ENCODE measurements at places on chromosomes 12 and 14.

GRCh38 chr12:111407377-111408115, 1.8 kb downstream of the SH2B3 start:
- DNase-seq, result no peak

DNA sequence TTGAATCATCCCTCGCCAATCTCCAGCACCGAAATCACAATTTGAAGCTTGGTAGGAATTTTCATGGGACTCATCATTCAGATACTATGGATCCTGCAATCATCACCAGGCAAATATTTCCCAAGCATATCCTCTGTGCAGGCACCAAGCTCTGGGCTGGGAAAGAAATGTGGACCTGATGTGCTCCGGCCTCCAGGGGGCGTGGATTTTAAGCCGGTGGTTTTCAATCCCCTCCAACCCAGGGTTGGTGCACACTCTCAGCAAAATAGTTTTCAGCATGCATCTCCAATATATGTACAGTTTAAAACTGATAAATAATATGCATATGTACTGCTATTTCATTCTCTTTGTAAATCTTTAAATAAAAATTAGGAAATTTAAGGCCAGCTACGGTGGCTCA, 98.9 kb downstream of the RBM19 start:
- no peak for DNase-seq

- DNase-seq, result no peak
Measured at GRCh38 chr12:2289525-2289924, 236.7 kb downstream of the CACNA1C start.

DNA sequence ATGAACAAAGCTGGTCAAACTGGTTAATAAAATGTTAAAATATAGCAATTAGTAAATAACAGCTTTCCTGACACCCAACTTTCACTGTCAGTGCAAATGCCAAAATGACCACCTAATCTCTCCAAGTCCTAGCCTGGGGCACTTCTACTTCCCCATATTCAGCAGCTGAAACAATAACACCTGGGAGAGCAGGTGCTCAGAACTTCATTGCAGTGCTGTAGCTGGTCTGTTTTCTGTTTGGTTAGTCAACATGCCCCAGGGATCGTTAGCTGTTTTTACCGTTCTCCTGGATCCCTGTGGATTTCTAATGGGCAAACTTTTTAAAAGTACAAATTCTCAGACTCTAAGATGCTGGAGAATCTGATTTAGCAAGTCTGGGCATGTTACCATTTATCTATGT, 759.7 kb downstream of the GALC start:
- DNase-seq, result no peak

DNA sequence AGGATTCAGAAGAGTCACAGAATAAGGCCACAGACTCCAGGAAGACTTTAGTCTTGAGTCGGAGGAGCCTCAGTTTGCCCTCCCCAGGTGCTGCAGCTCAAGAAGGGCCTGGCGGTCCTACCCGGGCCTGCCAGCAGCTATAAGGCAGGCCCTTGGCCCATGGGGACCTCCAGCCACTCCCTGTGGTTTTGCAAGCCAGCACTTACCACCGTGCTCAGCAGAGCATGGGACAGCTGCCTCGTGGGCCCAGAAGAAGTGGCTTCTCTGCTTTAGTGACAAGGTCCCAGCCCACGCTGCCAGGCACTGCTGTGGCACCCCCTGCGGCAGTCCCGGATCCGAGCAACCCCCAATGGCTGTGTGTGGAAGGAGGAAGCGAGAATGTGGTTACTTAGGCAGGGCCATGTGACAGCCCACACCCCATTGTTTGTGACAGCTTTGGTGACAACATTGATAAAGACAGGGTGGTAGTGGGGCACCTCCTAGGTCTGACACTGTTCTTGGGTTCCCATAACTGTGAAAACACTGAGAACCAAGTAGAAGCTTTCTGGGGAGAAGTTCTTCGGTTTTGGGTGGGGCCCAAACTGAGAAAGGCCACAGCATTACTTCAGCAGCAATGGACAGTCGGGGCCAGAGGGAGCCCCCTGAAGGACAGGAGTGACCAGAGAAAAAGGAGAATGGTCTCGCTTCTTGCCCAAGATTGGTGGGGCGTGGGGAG, at the start of gene SELPLG:
TSS of gene SELPLG (minus strand) at position 361 of the 715 bp plus-strand sequence. CDS start 9,587 bp downstream, outside the sequence.
- DNase-seq, result peak; percentile 56

GRCh38 chr12:45214749-45215418, 1.0 kb upstream of the ANO6 start:
- no peak for DNase-seq

DNA sequence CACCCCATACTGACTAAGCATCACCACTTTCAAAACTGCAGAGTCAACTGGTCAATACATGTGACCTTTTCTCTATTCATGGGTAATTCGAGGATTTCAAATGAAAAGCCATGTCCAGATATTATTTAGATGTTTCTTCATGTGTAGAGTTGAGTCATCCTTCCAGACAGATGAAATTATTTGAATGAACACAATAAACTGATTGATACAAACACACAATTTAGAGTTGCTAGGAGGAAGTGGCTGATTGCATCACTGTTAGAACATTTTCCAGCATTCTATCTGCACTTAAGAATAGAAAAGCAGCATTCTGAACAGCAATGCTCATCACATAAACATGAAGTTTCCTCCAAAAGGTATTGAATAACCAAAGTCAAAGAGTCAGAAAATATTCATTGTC, 273.5 kb upstream of the SOX5 start:
- no peak for DNase-seq

DNA sequence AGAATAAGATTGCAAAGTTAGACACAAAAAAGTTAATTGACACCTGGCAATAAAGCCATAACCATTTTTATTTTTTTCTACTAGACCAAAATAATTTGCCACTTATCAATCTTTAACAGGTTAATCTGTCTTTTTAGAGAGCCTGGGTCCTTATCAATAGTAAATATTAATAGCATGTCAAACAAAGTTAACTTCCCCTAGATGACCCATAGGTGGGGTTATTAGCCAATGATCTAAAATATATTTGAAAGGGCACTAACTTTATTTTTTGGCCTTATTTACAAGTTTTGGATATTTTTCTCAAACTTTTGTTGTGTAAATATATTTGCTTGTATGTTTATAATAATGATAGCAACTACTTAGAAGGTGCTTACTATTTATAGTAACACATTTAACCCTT, 3.9 kb downstream of the ANKRD33 start:
- DNase-seq, result no peak

DNA sequence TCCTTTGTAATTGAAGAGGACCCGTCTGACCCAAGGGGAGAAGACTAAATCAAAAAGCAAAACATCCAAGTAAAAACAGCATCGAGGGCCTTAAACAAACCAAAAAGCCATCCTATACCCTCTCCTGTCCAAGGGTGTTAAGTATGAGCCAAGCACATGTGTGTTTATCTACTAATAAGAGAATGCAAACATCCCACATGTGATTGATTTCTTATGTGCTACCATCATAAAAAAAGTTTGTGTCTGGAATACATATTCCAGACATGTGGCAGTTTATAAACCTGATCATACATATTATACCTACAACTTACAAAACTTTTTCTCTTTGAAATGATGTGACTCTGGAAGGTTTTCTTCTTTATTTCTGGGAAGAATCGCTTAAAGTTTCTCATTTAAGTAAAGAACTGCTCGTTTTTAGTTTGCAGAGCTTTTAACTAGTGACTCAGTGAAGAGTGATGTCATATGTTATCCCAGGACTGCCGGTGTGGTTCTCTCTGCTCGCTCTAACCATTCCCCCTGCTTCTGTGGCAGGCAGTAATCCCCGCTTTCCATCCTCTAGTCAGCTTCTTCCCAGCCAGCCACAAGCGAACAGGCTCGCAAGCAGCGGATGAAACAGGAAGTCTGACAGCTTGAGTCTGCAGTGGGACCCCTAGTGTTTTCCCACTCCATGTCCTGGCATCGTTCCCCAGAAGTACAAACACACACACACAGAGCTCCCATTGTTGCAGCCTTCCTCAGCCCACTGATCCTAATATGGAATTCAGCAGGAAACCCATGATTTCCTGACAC, 431 bp upstream of the RHOJ start:
- DNase-seq, result no peak

- no peak for DNase-seq
Measured at GRCh38 chr12:79983986-79984620, 49.2 kb upstream of the PPP1R12A start.

DNA sequence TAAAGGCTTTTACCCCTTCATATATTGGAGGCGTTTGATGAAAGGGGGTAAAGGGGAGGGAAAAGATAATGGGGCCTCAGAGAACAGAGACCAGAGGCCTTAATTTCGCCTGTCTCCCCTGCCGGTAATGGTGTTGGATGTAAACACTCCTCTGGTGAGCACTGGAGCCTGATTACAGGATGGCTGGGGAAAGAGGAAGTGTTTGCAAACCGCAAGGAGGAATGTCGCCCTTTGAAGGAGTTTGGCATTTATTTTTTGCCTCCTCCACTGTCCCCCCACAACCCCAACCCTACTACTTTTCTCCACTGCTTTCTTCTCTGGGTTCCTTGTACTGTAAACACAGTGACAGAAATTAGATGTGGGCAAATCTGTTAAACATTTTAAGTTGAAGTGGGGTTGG, 211.9 kb upstream of the TBX3 start:
- DNase-seq, result no peak

GRCh38 chr12:13452955-13453570, 256.5 kb downstream of the EMP1 start:
- DNase-seq, result no peak

- DNase-seq, result peak; percentile 2
Measured at GRCh38 chr12:101795013-101795412, 35.7 kb downstream of the GNPTAB start.

DNA sequence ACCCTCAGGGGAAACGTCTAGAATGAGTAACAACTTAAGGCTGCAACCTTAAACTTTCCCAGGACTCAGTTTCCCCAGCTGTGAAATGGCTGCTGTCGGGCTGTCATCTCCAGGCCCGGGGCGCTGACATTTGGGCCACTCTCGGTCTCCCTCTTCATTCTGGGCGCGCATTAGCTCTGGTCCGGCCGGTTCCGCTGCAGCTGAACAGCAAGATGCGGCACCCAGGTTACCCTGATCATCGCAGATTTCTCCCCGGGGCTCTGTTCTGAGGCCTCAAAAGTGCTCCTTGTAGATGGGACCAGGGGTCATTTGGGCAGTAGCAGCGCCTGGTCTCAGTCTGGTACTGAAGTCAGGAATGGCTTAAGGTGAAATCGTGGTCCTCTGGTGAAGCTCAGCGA, 890 bp upstream of the BCL7A start:
- DNase-seq, result no peak

- DNase-seq, result no peak
Measured at GRCh38 chr12:121781998-121782979, 11.2 kb downstream of the RHOF start.
